ENCODE measurements at places on chromosomes 11 and 22.

DNA sequence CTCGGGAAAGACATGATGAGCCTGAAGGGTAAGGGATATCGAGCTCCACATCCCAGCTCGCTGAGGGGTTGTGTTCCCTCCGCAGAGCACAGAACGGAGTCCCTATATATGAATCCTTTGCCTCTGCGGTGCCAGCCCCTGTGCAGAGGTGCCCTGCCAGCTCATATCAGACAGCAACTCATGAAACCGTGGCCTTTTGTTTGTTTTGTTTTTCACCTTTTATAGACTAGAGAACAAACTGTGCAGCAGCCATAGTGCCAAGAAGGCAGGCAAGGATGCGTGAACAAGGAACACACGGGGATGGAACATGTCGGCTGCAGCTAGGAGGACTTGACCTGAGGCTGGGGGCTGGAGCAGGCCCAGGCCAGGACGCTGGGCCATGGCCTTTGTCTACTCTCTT lies 109.8 kb downstream of the PKNOX2 start:
- DNase-seq, result no peak

- no peak for DNase-seq
Observed at GRCh38 chr22:16932577-16932976, 75.4 kb downstream of the GAB4 start.

DNA sequence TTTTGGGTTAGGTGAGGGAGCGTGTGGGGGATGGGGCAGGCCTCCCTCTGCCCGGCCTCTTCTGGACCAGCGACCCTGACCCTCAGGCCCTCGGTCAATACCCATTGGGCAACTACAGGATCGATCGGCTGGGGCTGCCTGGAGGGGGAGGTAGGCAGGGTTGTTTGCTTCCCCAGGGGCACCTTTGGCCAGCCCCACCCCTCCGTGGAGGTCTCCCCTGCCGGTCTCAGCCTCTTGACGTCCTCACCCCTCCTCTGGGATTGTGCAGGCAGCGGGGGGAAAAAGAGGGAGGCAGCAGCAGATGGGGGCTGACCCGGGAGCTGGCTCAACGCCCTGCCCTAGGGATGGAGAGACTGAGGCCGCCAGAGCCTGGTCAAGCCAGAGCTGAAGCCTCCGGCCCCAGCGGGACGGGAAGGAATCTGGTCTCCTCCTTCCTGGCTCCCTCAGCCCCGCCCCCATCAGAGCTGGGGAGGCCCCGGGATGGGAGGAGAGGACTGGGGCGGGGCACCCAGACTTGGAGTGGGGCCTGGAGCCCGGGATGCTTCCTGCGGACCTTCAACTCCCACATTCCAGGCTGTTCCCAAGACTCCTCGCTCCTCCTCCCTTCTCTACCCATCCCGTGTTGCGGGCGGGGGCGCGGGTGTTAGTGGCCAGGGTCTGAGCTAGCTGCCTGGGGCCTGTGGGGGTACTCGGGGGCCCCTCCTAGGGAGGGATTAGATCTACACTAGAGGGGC lies 14.4 kb upstream of the CDC42EP1 start:
- DNase-seq, result no peak

DNA sequence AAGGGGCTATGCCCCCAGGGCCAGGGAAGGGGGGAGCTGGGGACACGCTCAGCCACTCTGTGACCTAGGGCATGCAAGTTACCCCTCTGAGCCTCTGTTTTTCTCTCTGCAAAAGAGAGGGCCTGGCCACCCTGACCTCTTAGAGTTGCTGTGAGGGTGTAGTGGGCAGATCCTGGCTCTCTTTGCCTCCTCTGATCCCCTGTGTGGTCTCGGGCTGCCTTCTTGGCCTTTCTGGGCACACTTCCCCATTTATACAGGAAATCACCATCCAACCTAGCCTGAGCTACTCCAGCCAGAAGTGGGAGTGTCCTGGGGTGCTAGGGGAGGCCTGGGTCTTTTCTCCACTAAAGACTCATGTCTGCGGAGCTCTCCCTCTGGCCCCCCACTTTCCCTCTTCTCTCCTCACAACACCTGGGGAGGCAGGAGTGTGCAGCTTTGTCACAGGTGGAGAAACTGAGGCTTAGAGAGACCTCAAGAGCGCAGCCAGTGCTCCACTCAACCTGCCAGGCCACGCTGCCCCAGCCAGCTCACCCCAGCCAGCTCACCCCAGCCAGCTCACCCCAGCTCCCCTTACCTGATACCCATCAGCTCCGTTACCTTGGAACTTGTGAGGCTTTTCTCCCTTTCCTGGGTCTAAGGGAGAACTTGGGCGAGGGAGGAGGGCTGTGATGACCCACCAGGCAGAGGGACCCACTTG lies 1.4 kb downstream of the AIFM3 start:
- DNase-seq, result peak; percentile 42

- DNase-seq, result no peak
Observed at GRCh38 chr11:57095417-57095816, 86.3 kb upstream of the LRRC55 start.

GRCh38 chr11:130066338-130066737 lies 3.4 kb upstream of the APLP2 start:
- DNase-seq, result no peak

Measured in germinal center (tissue), 1 donor.